ENCODE measurements at places on chromosomes 11 and 22.

GRCh38 chr11:128181088-128181480 lies 406.3 kb downstream of the ETS1 start:
- no peak for DNase-seq
- no peaks in the 10 kb centered on the region for H3K36me3 ChIP-seq
- H3K4me3 ChIP-seq = no peak overlapping the region
- no peaks in the 10 kb centered on the region for H3K4me1 ChIP-seq
- no peak overlapping the region for H3K27ac ChIP-seq

- H3K27ac ChIP-seq = no peak overlapping the region
- no peaks in the 10 kb centered on the region for H3K27me3 ChIP-seq
- H3K4me3 ChIP-seq = no peak overlapping the region
- H3K4me1 ChIP-seq = peaks cover 5% of the 10 kb centered on the region
- H3K36me3 ChIP-seq = no peaks in the 10 kb centered on the region
These were observed 31.7 kb upstream of the TMEM135 start for GRCh38 chr11:87006035-87006434.

DNA sequence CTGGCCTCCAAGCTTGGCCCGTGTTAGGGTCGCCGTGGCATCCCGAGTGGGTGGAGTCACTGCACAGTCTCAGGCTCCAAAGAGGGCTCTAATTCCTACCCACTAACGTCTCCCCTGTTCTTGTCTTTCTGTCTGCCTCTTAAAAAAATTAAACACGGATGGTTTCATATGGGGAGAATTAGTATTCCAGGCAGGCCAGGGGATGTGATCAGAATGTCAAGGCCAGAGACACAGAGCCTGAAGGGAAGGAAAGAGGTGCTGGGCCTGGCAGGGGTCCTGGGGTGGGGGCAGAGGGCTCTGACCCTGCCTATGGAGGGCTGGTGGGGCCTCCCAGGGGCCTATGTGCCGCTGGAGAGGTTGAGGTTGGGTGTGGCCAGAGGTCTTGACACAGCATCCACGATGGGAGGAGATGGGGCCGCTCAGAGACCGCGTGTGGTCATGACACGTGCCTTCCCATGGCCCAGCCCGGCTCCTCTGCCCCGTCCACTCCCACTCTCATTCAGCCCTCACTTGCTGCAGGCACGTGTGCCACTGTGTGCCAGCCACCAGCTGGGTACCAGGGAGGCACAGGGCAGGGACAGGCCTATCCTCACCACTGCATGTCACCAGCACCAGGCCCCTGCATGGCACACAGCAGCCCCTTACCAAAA lies 56.5 kb downstream of the FLRT1 start:
- H3K27me3 ChIP-seq = no peaks in the 10 kb centered on the region
- DNase-seq = no peak
- H3K36me3 ChIP-seq = no peaks in the 10 kb centered on the region
- H3K4me1 ChIP-seq = peaks cover 38% of the 10 kb centered on the region
- no peak overlapping the region for H3K4me3 ChIP-seq
- no peak overlapping the region for H3K27ac ChIP-seq

DNA sequence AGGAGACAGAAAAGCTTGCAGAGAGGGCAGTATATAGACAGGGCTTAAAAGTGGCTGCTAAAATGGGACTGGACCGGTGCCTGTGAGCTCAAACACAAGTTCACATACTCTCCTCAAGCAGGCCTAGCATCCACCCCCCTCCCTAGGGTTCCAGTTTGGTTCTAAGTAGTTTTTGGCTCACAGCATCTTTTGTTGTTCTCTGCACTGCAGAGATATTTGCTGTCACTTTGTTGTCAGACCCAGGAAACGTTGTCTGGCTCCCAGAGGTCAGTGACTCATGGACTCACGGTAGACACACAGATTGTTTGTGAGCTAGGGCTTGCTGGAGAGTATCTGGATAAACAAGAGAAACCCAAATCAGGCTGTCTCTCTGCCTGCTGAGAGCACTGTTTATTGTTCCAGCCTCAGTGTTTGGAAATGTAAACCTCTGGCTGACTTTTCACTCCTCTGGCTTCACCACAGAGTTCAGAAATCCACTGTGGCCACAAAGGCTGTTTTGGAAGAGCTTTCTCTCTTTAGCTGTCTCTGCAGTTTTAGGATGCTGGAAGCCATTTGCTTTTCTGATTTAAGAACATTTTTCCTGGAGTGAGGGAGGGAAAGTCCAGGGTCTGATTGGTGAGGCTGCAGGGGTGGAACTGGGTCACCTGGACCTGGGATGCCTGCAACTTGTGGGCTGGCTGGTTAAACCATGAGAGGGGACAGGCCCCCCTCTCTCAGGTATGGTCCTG lies 303.7 kb upstream of the PLET1 start:
- no peak overlapping the region for H3K4me3 ChIP-seq
- H3K36me3 ChIP-seq = no peaks in the 10 kb centered on the region
- peak; percentile 37 for DNase-seq
- no peaks in the 10 kb centered on the region for H3K27me3 ChIP-seq
- peak overlapping the region; percentile 80 for H3K27ac ChIP-seq

DNA sequence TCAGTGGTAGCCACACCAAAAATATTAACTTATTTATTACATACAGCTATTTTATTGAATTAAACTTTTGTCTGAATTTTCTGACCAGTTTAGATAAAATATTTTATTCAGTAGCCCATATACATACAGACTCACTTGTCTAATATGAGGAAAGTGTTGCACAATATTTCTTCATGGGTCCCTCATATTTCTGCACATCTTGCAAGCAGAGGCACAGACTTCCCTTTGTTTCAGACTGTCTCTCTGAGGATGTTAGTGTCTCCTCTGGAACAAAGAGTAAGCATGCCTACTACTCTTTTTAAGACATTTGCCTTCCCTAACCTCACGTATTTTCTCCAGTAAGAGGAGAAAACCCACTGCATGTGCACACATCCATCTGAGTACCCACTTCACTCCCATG lies 81.2 kb downstream of the OR5AK2 start:
- H3K27me3 ChIP-seq = no peaks in the 10 kb centered on the region
- H3K36me3 ChIP-seq = no peaks in the 10 kb centered on the region
- no peak overlapping the region for H3K27ac ChIP-seq
- DNase-seq = no peak
- H3K4me1 ChIP-seq = no peaks in the 10 kb centered on the region

- no peaks in the 10 kb centered on the region for H3K27me3 ChIP-seq
- peak overlapping the region; percentile 82 for H3K27ac ChIP-seq
- peak overlapping the region; percentile 19 for H3K4me3 ChIP-seq
These were observed 63.2 kb upstream of the RRAS2 start for GRCh38 chr11:14422052-14422813.

DNA sequence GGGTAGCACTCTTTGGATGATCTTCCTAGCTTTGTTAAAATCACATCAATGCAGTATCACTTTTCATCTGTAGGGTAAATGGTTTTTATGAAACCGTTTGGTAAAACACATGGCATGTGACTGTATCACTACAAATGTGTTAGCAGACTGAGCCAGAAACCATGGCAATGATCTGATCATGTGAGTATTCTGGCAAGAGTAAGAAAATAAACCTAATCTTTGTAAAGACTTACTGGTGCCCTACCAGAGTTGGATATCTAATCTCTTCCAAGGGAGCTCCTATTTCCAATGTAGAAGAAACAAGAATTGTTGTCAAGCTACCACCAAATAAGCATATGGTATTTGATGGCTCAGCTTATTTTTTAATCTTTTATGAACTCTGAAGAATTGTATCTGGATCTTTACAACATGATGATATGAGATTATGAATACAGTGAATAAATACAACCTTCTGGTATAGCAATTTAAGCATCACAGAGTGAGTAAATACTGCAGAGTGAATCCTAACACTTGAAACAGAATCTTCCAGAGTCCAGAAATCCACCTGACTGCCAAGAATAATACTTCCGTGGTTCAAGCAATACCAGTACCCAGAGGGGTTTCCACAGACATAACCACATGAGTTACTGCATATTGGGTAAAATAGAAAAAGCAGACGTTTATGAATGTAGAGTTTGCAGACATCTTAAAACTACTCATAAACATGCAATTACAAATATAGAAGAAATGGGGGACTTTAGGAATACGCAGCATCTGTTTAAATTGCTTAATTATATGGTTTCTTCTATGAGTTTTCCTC lies 238.8 kb downstream of the TTC28 start:
- H3K27ac ChIP-seq = peak overlapping the region; percentile 91
- DNase-seq = no peak
- H3K4me1 ChIP-seq = peaks cover 76% of the 10 kb centered on the region
- no peaks in the 10 kb centered on the region for H3K27me3 ChIP-seq

DNA sequence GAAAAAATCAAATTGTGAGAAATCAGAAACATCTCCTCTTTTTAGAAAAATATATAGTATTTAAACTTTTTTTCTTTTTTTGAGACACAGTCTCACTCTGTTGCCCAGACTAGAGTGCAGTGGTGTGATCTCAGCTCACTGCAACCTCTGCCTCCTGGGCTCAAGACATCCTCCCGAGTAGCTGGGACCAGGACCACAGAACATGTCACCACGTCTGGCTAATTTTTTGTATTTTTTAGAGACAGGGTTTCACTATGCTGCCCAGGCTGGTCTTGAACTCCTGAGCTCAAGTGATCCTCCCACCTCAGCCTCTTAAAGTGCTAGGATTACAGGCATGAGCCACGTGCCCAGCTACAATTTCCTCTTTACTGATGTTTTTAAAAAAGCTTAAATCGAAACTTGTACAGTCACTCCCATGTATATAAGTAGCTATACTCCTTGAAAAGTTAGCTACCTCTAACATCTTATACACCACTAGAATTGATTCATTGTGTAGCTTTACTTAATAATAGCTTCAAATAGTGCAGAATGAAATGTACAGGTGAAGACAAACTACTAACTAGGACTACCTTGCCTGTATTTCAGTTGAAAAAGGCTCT lies 10.3 kb downstream of the EIF4G2 start:
- H3K4me1 ChIP-seq = peaks cover 55% of the 10 kb centered on the region
- H3K27ac ChIP-seq = no peak overlapping the region
- peaks cover 81% of the 10 kb centered on the region for H3K36me3 ChIP-seq
- H3K27me3 ChIP-seq = no peaks in the 10 kb centered on the region
- H3K4me3 ChIP-seq = no peak overlapping the region

- peaks cover 6% of the 10 kb centered on the region for H3K4me1 ChIP-seq
- H3K36me3 ChIP-seq = no peaks in the 10 kb centered on the region
- peaks cover 5% of the 10 kb centered on the region for H3K27me3 ChIP-seq
- no peak overlapping the region for H3K27ac ChIP-seq
- H3K4me3 ChIP-seq = no peak overlapping the region
- no peak for DNase-seq
These were observed 99.7 kb upstream of the MTNR1B start for GRCh38 chr11:92869716-92870115.

- DNase-seq = no peak
- H3K4me1 ChIP-seq = no peaks in the 10 kb centered on the region
- no peaks in the 10 kb centered on the region for H3K36me3 ChIP-seq
- no peak overlapping the region for H3K4me3 ChIP-seq
- H3K27me3 ChIP-seq = no peaks in the 10 kb centered on the region
These were observed 66.5 kb upstream of the CEP126 start for GRCh38 chr11:101848262-101848661.

GRCh38 chr22:23268877-23269276 lies 88.6 kb downstream of the BCR start:
- H3K36me3 ChIP-seq = peaks cover 65% of the 10 kb centered on the region
- H3K4me1 ChIP-seq = peaks cover 13% of the 10 kb centered on the region
- H3K27ac ChIP-seq = no peak overlapping the region
- no peaks in the 10 kb centered on the region for H3K27me3 ChIP-seq
- DNase-seq = no peak

DNA sequence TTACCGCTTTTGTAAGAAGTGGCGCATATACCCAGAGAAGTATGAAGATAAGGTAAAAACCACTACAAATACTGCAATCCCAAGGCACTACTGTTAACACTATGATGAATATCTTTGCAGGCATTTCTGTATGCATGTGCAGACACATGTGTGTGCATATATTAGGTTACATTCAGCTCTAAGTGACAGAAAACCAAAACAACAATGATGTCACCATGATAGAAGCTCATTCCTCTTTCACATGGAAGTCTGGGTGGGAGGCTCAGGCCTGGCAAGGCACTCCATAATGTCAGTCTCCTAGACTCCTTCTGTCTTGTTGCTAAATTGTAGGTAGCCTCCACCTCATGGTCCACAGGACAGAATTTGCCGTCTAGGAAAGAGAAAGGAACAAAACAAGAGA lies 63.0 kb upstream of the SLC6A5 start:
- no peaks in the 10 kb centered on the region for H3K4me1 ChIP-seq
- H3K36me3 ChIP-seq = no peaks in the 10 kb centered on the region
- peaks cover 19% of the 10 kb centered on the region for H3K27me3 ChIP-seq
- H3K4me3 ChIP-seq = no peak overlapping the region
- H3K27ac ChIP-seq = no peak overlapping the region
